ENCODE measurements at places on chromosomes 1 and 21. TPM values are rescaled to one million over a fixed set of nuclear protein-coding genes. Genes with fewer than 3 reads are reported as not detected.

DCLRE1B gene
- total RNA-seq = 5.2 TPM

IL19 gene
- total RNA-seq = not detected

KIF21B gene
- 0.22 TPM for total RNA-seq

CLCA1 gene
- total RNA-seq = not detected

KDM5B gene
- total RNA-seq = 123 TPM

SLAMF8 gene
- total RNA-seq = 0.11 TPM

Measured in articular chondrocyte of knee joint (primary cell).